ENCODE measurements at places on chromosomes 4 and X.

DNA sequence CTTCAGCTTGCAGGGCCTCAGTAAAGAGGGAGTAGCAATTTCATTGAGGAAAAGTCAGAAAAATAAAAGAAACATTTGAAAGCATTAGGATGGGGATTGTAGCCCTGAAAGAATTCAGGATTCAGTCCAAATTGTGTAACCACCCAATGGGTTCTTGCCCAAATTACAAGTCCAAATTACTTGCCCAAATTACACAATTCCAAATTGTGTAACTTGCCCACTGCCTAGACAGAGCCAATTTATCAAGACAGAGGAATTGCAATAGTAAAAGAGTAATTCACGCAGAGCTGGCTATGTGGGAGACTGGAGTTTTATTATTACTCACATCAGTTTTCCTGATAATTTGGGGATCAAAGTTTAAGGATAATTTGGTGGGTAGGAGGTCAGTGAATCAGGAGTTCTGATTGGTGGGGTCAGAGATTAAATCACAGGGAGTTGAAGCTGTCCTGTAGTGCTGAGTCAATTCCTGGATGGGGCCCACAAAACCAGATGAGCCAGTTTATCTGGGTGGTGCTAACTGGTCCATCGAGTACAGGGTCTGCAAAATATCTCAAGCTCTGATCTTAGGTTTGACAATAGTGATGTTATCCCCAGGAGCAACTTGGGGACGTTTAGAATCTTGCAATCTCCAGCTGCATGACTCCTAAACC lies 18.1 kb upstream of the PAGE5 start:
- no peak for DNase-seq

DNA sequence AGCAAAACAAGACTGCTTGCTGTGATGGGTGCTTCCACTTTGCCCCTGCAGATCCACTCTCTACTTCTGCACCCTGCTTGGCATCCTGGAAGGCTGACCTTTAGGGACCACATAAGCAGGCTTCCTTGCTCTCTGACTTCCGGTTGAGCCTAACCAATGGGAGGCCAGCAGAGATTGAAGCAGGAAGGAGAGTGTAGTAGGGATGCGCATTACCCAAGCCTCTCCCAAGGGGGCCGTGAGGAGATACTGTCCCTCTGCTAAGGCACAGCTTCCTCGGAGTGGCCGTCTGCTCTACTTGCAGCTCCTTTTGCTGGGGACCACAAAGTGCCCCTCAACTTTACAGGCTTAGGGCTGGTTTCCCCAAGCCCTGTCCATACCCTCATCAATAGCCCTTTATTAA lies 624.3 kb upstream of the TENM3 start:
- DNase-seq = no peak

- DNase-seq = no peak
Measured at GRCh38 chrX:156001001-156001666, 3.6 kb downstream of the IL9R start.

DNA sequence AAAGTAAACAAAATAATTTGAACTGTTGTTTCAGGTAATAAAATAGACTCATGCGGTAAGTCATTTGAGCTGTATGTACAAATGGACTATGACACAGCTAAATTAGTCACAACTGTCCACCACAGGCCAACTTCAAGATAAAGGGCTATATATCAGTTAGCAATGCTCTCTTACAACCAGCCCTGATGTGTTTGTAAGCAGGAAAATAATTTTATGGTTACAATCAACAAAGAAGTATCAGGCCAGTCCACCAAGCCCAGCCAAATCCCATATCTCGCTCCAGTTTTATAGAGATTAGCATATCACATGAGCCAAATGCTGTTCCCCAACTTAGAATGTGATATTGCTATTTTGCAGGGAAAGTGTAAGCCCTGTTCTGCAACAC lies 511 bp upstream of the DUSP21 start:
- DNase-seq = no peak

DNA sequence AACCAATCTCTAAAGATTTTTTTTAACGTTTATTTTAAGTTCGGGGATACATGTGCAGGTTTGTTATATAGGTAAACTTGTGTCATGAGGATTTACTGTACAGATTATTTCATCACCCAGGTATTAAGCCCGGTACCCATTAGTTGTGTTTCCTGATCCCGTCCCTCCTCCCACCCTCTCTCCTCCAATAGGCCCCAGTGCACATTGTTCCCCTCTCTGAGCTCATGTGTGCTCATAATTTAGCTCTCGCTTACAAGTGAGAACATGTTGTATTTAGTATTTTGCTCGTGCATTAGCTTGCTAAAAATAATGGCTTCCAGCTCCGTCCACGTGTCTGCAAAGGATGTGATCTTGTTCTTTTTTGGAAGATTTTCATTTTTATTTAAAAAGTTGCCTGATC lies 2309.4 kb upstream of the AGA start:
- no peak for DNase-seq

- DNase-seq = no peak
Measured at GRCh38 chr4:109816082-109816442, 500 bp downstream of the GAR1 start.

- DNase-seq = no peak
Measured at GRCh38 chr4:76905521-76905920, 7.6 kb upstream of the SOWAHB start.

DNA sequence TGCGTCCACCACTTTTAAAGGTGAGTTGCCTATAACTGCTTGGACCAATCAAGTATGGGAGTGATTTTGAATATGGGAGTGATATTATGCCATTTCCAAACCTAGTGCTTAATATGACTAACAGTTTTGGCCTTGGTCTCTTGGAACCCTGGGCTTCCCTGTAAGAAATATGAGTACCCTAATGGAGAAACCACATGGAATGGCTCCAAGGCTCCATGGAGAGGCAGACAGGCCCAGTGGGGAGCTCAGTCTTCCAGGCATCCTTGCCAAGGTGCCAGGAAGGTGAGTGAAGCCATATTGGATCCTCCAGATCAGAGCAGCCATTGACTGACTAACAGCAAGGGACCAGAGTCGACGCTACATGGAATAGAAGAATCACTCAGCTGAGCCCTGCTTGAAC lies 53.2 kb downstream of the MAML3 start:
- DNase-seq = no peak

- DNase-seq = no peak
Measured at GRCh38 chr4:182019148-182019652, 224.0 kb upstream of the TENM3 start.

GRCh38 chr4:54726907-54727306 lies 69.2 kb downstream of the KIT start:
- DNase-seq = no peak

DNA sequence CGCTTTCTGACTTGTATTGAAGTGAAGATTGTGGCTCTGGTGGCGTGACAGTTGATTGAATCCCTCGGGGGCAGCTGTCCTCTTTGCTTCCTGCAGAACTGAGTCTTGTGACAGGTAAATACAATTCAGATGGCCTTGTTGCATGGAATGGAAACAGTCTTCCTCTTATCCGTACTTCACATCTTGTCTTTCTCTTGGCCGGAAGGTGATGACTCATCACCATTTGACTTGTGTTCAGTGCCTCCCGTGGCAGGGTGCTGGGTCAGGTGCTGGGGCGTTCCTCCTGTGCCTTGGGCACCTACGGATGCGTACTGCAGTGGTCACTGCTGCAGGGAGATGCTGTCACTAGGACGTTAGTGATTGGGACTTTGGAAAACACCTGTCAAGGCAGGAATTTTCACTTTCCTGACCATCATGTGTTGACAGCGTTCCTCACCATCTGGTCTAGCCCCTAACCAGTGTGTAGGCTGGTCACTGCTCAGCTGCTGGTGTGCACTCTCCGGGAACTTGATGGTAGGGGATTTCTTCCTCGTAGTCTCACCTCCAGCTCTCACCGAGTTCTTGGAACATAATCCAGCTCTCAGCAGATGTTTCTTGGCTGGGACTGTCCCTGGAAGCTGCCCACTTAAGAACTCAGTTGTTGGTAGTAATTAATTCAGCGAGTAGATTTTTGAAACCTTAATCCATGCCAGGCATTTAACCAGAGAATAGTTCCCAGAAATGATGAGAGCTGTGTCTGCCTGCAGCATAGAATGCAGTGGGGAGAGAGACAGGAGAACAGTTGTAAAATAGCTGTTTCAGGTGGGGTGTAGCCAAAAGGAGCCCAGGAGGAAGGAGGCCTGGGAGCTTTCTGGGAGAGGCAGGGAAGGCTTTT lies 7.2 kb downstream of the TBC1D14 start:
- DNase-seq = no peak

GRCh38 chr4:183831026-183831446 lies 74.1 kb upstream of the STOX2 start:
- no peak for DNase-seq

DNA sequence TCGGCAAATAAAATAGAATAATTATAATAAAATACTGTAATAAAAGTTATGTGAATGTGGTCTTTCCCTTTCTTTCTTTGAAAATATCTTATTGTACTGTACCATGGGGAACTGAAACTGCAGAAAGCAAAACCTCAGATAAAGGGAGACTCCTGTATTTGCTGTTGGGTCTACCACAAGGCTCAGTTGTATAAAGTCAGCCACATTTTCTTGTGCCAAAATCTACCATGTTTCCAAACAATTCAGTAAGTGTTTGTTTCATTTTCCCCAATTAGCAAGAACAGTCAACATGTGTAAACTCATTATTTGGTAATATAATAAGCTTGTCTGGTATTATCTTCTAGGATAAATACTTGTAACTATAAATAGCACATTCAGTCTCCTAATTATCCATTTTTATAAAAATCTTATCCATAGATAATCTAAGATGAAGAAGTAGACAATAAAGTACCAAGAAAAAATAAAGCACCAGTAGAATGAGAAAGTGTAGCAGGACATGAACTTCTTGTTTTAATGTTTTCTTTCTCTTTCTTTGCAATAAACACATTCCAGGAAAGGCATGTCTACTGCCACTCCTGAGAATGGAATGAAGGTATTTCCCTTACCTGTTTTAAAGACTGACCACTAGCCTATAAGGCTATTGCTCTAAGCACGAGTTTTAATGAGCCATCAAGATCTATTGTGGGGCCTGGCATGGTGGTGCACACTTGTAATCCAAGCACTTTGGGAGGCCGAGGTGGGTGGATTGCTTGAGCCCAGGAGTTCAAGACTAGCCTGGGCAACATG lies 15.0 kb upstream of the OTUD4 start:
- DNase-seq = no peak

GRCh38 chr4:109826719-109827118 lies 1.1 kb upstream of the RRH start:
- DNase-seq = no peak

- DNase-seq = no peak
Measured at GRCh38 chrX:15146515-15146914, 123.4 kb downstream of the ASB9 start.

DNA sequence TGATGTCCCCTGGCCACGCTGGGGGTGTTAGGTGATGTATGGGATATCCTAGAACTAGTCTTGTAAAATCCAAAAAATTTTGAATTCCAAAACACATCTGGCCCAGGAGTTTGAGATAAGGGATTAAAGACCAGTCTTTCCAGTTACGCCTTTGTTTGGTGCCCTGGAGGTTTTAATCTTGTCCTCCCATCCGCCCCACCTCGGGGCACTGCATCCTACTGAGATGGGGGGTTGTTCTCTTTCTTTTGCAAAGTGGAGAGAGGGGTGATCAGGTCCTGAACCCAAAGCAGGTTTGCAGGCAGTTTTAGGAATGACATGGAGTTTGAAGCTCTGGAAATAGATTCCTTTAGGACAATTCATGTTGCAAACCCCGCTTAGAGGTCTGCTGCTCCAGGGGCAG lies 1.8 kb downstream of the SUV39H1 start:
- no peak for DNase-seq

DNA sequence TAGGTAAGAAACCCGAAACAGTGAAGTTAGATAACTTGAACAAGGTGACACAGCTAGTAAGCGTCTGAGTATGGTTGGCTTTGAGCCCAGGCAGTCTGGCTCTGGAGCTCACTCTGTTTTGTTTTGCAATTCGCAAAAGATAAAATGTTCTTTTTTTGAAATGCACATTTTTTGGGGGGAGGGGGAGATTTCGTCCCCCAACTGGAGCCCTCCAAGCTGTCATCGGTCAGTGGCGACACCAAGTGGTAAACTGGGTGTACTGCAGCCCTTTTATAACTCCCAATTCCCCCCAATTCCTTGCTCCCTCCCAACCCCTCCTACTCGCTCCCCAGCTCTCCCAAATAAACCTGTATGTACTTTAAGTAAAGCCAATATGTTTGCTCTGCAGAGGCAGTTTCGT lies 2.8 kb upstream of the CLCN5 start:
- DNase-seq = no peak

- no peak for DNase-seq
Measured at GRCh38 chr4:48481581-48481980, 1.6 kb upstream of the SLC10A4 start.

DNA sequence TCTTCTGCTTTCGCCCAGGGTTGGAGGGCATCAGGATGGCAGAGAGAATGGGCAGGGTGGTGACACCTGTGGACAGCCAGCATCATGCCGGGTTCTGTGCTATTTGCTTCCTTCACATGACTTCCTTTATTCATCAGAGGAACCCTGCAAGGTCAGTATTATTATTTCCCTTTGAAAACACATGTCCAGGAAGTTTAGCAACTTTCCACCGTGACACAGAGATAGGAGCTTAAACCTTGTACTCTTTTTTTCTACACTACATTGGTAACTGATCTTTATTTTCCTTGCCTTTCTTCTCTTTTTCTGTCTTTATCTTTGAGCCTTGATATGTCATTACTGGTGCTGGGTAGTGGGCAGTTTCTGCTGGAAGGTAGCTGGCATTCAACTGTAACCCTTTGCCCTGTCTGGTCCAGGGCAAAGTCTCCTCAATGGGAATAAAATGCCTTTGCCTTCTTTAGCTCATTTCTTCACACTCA lies 5.0 kb upstream of the MGST2 start:
- no peak for DNase-seq

DNA sequence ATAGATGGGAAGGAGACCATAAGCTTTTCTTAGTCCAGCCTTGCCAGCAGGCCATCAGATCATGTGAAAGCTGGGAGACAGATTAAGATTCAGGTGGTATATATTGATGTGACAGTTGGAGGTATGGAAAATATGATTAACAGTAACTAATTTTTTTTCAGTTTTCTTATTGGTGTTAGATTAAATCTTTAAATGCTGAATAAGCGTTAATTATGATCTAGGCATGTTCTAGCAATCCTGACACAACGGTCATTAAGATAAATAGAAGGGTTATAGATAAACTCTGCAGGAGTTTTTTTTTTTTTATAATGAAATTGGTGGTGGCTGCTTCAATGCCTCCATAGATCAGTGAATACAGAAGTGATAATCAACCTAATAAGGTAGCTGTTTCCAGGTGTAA lies 649.5 kb upstream of the TENM3 start:
- no peak for DNase-seq

DNA sequence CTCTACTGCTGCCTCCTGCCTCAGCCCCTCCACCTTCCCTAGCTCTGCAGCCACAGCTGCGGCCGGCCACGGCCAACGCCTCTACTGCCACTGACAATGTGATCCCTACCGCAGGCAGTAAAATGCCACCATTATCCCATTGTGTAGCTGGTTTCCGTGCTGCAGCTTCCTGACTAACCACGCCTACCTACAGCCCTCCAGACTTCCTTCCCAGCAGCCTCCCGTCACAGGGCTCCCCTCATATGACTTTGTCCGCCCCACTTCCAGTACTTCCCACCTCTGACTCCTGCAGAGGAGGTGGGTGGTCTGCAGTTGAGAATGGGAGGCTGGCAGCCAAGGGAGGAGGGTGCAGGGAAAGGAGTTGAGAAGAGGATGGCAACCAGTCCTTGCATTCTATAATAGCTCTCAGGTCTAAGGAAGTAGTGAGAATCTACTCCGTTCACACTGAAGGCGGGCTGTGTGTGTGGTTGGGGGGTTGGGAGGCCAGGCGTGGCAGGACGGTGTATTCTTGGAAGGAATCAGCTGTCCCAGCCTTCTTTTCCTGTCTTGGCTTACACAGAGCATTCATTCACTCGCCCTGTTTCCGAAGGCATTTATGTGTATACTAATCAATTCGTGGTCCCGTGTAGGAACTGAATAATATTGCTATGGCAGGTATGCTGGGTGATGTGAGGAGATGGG lies 33.1 kb upstream of the USP51 start:
- no peak for DNase-seq

All from NCI-H1436 treated with DMSO at 0.1 percent for 48 hours (cell line).